ENCODE measurements at places on chromosomes 3 and 15. TPM values are rescaled to one million over a fixed set of nuclear protein-coding genes. Genes with fewer than 3 reads are reported as not detected.

- DNase-seq = no peak
Observed at GRCh38 chr3:52053307-52054304, 2.8 kb downstream of the DUSP7 start.

DNA sequence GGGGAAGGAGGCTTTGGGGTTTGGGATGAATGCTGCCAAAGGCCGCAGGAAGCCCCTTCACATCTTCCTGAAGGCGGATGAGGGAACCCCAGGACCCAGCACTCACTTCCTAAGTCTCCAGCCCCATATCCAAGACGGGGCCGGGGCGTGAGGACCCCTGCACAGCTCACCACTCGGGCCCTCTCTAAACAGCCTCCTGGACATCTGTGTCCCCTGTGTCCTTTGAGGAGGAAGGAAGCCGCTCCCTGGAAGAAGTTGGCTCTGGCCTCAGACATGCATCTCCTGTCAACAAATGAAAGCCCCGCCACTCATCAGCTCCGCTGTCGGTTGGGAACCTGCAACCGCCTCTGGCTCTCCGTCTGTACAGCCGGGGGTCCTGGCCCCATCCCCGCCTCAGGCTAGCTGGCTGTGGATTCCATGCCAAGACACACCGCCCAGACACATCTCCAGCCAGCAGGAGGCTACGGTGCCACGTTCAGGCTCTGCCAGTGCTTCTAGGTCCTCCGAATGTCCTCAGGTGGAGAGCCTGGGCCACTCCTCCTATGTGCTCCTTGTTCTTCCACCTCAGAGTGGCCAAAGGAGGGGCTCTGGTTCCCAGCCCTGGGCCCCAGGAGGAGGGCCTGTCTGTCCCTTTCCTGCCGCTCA is 140.0 kb upstream of the MEF2A start:
- peak; percentile 47 for DNase-seq

DNA sequence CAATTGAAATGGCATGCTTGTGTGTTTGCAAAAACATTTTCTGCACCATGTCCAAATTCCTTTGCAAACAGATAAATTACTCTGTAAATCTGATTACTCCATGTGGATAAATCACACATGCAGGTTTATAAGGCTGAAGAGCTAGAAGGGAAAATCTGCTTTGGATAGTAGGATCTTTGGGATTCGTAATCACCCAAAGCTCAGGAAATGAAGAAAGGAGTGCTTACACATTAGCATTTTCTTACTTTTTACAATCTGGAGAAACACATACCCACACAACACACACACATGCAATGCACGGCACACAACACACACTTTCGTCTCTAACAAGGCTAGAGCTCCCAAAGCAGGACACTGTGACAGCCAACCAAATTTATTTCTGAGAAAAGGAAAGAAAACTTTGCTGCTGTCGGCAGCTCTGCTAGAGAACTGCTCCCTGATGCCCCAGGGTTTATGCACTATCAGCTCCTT is 2.1 kb downstream of the LSAMP start:
- no peak for DNase-seq

CELSR3 gene
- total RNA-seq = 0.16 TPM

EFHB gene
- not detected for total RNA-seq

All from MG63 (cell line).